Fibroblast of skin of right biceps (primary cell): ENCODE measurements at places on chromosomes 16 and 17.

DNA sequence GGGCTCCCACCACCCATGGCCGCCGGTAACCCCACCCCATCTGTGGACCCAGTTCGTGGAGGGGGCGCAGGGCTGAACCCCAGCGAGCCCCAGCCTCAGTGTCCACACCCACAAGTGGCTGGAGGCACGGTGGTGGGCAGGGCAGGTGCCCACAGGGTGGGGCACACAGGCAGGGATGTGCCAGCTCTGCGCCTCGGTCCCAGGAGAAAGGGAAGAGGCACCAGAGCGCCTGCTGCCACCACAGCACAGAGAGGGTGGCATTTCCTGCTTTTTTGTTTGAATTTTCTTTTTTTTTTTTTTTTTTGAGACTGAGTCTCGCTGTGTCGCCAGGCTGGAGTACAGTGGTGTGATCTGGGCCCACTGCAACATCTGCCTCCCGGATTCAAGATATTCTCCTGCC lies 19.0 kb downstream of the ZFPM1 start:
- DNase-seq = no peak

DNA sequence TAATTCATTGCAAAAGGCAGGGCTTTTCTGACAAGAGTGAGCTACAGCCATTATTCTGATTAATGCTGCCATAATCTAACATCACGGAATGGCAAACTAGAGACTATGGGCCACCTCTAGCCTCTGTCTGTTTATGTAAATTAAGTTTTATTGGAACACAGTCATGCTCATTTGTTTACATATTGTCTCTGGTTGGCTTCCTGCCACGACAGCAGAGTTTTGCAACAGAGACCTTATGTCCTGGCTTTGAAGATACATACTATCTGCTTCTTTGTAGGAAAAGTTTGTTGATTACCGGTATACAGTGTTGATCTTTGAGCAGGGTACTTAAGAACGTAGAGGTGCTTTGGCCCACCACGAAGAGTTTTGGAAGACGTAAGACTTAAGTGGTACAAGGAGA lies 715.9 kb upstream of the RBFOX1 start:
- no peak for DNase-seq

DNA sequence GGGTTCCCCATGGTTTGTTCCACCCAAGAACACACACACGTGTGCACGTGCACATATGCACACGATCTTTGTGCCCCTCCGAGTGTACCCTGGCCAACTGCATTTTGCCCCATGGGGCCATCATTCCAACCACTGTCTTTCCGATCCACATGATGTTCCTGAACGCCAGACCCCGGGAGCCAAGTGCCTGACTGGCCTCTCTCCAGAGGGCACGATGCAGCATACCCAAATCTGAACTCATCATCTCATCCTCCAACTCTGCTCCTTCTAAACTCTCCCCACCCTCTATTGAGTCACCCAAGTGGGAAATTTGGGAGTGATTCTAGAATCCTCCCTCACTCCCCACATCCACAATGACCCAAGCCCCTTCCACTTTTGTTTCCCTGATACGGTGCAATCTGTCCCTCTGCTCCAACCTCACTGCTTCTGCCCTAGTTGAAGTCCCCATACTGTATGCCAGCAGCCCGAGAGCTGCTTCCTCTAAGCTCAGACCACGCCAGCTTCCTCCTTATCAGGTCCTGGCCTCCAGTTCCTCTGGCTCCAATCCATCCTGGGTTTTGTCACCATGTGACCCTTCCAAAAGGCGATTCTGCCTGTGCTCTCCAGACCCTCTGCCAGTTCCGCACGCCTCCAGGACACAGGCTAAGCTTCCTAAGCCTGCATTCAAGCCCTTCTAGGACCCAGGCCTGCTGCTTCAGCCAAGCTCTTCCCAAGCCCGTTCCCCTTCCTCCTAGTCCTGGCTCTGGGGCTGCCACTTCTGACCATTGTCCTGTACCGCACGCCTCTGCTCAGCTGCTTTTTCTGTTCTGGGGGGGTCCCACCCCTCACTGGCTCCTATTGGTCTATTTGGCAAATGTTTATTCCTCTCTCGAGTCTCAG lies 10.1 kb upstream of the TMEM208 start:
- DNase-seq = no peak

- DNase-seq = peak; percentile 51
Measured at GRCh38 chr16:88812513-88813268, 963 bp upstream of the APRT start.

DNA sequence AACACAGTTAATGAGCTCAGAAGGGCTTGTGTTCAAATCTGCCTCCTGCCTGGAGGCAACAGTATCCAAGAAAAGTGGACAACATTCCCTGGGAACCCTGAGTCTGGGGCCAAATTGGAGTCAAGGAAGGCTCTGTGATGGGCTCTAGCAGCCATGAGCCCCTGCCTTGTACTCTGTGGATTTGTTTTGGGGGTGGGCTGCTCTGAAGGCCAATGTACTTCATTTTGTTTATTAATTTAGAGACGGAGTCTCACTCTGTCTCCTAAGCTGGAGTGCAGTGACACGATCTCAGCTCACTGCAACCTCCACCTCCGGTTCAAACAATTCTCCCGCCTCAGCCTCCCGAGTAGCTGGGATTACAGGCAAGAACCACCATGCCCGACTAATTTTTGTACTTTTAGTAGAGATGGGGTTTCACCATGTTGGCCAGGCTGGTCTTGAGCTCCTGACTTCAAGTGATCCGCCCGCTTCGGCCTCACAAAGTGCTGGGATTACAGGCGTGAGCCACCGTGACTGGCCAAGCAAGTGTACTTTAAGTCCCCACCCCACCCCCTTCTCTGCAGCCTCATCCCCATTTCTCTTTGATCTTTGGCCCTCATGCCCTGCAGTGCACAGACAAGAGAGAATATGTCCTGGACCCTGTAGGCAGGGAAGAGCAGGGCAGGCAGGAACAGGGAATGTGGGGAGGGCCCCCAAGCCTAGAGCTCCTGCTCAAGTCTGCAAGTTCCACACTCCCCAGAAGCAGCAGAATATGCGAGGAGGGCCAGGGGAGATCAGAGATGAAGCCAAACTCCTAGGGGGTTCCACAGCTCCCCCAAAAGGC lies 2.7 kb upstream of the GIP start:
- DNase-seq = no peak

- DNase-seq = peak; percentile 72
Measured at GRCh38 chr17:60372790-60373483, 19.0 kb downstream of the USP32 start.

- DNase-seq = no peak
Measured at GRCh38 chr17:49633762-49634484, 44.0 kb downstream of the SPOP start.

GRCh38 chr16:72532906-72533410 lies 361.0 kb upstream of the PMFBP1 start:
- DNase-seq = peak; percentile 11

DNA sequence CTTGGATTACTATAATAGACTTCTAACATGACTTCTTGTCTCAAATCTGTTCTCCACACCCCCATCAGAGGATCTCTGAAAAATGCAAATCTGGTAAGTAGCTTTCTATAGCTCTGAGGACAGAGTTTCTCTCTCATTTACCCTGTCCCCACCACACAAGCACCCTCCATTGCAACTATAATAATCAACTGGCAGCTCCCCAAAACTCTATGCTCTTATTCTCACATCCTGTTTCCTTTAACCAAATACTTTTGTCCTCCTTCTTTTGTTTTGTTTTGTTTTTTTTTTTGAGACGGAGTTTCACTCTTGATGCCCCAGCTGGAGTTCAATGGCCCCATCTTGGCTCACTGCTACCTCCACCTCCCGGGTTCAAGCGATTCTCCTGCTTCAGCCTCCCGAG lies 73.4 kb downstream of the HELZ start:
- no peak for DNase-seq

DNA sequence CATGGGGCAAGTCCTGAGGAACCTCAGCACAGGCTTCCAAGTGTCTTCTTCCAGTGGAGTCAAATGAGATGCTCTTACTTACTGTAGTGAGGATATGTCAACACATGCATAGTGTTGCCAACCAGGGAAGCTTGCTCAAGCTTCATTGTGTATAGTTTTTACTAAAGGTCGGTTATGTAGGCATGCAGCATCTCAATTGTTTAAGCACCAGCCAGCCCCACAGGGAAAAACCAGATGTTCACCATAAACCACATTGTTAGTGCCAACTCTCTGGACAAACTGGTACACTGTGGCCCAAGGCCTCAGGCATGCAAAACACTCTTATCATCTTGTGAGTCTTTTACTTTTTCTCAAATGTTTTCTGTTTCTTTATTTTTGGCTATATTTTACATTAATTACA lies 152.1 kb downstream of the PHKB start:
- no peak for DNase-seq

GRCh38 chr16:56193951-56194726 lies 2.9 kb downstream of the GNAO1 start:
- peak; percentile 71 for DNase-seq

DNA sequence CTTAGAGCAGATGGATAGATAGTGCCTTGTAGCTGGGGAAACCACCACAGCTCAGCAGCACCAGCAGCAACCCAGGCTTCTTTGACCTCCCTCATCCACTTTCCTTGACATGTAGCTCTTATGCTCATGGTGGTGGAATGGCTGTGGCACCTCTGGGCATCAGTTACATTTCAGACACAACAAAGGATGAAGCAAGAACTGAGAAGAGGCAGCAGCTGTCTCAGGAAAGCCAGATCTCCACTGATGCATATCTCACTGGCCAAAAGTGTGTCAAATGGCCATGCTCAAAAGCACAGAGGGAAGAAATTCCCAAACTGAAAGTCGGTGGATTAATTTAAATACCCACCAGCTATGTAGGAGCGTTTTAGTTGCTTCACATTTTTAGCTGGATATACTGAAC lies 671.4 kb upstream of the SALL1 start:
- no peak for DNase-seq
